ENCODE measurements at places on chromosomes 12 and 14.

- DNase-seq, result no peak
Observed at GRCh38 chr14:77616133-77616453, 344 bp downstream of the SPTLC2 start.

DNA sequence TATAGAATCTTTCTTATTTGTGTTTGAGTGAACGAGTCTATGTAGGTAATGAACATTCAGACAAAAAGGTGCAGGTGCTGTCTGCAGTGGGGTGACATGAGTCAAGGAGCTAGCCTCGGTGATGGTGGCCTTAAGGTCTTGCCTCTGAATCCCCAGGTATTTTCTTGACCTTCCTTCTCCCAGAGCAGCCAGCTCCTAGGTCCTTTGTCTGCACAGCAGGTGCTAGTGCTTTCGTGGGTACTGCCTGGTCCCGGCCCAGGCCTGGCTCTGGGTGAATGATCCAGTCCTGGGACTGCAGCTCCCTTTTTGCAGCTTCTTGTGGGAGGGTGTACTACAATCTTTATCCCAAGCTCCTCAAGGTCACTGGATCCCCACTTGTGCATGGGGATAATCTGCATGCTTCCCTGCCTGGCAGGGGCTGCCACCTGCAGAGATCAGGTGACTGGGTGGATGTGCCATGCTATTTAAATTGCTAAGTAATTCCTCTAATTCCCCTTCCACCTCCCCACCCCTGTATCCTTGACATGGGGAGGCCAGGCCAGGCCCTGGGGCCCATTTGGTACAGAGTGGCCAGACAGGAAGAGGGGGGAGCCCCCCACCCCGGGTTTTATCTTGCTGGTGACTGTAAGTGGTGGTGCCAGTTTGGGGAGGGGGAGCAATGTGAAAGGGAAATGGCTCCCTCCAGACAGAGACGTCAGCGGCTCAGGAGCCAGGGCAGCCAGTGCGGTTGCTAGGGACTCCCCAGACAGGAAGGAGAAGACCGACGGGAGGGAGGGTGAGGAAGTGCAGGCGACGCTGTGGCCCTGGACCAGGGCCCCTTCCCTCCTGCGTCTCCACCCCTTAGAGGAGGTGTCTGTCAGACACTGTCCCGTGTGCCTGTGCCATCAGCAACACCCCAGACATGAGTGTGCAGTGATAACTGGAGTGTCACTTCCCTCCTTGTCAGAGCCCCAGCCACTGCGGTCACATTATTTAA, 6.7 kb downstream of the VASH1 start:
- peak; percentile 82 for DNase-seq

GRCh38 chr12:34297126-34297789, 275.0 kb downstream of the ALG10 start:
- DNase-seq, result no peak

DNA sequence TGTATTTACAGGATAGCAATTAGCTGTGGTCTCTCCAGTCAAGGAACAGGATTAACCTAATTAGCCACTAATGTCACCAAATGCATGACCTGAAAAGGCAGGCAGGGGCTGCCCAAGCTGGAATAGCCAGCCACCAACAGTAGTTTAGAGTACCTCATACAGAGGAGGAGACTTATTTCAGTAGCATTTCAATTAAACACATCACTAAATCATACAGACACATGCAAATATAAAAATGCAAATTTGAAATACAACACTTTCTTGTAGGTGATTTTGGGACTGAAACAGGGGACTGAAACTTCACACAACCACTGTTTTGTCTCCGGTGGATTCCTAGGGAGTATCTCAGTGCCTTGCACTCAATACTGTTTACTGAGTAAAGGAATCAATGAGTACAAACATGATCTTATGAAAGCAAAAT, 636 bp upstream of the IFNG-AS1 start:
- DNase-seq, result no peak

DNA sequence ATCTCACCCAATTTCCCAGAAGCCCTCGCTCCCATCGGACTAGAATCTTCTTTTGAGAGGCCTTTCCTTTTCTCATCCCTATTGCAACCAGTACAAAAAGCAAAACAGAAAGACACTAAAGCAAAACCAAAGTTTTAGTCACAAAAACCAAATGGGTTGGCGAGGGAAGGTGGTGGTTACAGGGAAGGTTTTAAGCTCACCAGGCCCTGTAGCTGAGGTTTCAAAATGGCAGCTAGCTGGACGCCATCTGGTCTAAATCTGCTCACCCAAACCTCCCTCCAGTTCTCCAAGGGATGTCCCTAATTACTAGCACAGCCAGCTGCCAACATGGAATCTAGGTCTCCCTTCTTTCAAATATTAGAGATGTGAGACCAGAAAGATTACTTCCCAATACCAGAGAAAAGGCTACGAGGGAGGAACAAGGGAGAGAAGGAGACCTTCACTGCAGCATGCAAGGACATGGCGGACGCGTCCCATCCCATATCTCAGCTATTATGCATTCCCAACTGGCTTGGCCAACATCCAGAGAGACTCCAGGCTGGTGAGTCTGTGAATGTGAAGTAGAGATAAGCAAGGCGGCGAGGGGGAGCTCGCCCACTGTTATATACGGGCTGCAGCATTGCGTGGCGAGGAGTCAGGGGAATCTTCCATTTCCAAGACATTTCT, 70.8 kb downstream of the DPF3 start:
- no peak for DNase-seq

DNA sequence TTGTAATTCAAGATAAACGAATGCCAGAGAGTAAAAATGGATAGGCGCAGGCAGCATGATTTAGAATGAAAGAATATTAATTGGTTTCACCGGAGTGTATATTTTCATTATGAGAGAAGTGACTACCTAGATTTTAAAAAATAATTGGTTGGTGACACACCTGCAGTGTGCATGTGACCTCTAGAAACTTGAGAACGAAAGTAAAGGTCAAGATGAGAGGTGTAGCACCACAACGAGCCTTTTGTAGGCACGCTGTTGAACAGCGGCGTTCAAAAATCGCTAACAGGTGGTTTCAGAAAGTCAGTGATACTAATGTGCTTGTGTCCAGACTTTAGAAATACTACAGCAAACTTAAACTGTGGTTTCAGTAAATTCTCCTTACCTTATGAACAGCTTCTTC, 123.8 kb downstream of the NPAS3 start:
- DNase-seq, result no peak

All from upper lobe of right lung (tissue), 1 donor.